NAMALWA (cell line): ENCODE measurements at places on chromosomes 2 and 18.

DNA sequence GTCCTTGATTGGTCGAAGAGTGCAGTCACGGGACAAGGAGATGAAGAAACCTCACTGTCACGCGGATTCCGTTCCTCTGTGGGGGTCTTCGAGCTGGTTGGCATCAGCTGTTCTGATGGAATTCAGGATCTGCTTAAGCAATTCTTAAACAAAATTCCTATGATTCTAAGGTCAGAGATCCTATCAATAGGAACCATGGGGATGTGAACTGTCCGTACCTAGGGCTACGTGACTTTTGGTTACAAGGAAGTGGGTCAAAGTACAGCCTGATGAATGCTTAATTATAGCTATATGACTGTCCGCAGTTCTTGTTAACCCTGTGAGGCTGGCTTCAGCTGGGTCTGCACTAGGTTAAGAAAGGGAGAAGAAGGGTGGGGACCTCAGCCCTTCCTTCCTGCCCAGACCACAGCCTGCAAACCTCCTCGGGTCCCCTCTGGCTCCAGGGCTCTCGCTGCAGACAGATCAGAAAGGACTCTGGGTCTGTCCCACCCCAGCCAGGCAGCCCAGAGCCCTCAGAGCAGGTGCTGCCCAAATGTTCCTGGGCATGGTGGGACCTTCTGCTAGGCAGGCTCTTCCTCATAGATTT is 44.2 kb upstream of the TAF1B start:
- no peak for DNase-seq

GRCh38 chr2:198325359-198325758 is 521.0 kb downstream of the PLCL1 start:
- DNase-seq = no peak

DNA sequence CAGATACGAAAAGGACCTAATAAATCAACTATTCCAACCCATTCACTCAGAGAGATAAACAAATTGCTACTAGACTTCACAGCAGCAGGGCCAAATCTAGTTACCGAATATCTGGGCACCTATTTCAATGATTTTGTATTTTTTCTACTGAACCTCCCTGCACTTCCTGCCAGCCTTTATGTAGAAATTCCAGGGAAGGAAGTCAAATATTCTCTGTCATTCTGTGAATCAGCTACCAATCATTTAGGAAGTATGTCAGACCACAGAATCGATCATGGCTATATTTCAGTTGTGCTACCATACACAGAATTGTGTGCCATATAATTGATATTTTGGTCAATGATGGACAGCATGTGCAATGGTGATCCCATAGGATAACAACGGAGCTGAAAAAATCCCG is 109.6 kb upstream of the SPOPL start:
- no peak for DNase-seq

GRCh38 chr18:3051718-3052410 is 38.9 kb upstream of the LPIN2 start:
- DNase-seq = no peak

- DNase-seq = no peak
Observed at GRCh38 chr2:111662771-111663470, 221.1 kb downstream of the ANAPC1 start.

- DNase-seq = no peak
Observed at GRCh38 chr2:232652505-232652851, 19.1 kb downstream of the EFHD1 start.
